ENCODE measurements at places on chromosomes 11 and 22.
A peak's percentile ranks its signal among the peaks of the same experiment; 100 is the strongest.

DNA sequence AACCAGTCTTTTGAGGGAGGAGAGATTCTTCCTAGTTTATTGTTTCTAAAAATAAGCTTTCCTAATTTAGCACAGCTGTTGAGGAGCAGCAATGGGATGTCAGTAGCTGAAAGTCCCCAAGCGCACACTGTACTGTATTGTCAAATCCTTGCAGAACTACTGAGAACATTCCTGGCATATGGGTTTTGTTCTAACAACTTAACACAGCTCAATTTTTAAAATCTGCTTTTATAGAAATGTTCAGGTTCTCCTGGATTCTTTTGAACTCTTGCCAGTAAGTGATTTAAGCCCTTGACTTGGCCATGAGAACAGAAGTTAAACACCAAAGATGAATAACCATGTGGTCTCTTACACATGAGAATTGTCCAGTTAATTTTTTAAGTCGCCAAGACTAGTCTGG, 218.6 kb downstream of the FAT3 start:
- no peak for DNase-seq

DNA sequence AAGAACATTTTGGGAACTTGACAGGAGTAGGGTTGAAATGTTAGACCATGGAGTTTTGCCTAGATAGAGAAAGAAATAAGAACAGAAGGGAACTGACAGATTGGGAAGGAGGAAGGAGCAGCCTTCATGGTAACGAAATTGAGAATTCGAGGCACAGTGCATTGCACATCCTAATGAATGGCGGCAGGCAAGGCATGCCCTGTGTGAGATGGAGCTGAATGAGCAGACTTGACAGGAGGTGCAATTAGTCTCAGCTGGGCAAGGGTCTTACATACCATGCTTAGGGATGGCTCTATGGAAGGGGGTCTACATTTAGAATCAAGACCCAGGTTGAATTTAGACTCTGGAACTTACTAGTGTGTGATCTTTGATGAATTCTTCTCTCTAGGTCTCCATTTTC, 25.0 kb upstream of the NTM start:
- DNase-seq, result no peak

- DNase-seq, result no peak
Observed at GRCh38 chr11:98177925-98178324, 842.8 kb upstream of the CNTN5 start.

DNA sequence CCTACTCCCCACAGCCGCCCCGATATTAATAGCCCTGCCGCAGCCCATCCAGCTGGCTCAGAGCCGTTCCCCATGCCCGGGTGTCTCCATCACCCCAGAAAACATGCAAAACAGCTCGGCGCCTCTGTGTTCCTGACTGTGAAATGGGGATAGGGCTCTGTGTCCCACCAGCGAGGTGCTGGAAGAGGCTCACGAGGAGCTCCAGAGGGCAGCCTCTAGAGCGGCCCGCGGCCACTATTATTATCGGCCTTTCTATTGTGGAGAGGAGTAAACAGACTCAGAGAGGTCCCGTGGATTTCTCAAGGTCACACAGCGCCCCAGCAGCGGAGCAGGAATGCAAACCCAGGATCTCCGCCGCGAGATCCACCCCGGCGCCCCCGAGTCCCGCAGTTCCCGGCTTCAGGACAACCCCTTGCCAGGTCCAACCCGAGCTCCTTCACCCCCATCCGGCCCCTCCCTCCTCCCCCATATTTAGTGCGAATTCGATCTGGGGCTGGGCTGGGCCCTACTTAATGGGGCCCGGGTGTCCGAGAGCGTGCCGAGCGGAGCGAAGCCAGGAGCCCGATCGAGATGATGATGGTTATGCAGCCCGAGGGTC, at the start of gene ACTN3:
Gene ACTN3 (plus strand): TSS at position 536 of the 598 bp plus-strand sequence. CDS start 35 bp downstream, at position 571.
- DNase-seq, result no peak

GRCh38 chr11:67607507-67607906, 771 bp downstream of the NDUFV1 start:
- no peak for DNase-seq

GRCh38 chr11:36367806-36368680, 72.0 kb downstream of the PRR5L start:
- DNase-seq, result no peak

DNA sequence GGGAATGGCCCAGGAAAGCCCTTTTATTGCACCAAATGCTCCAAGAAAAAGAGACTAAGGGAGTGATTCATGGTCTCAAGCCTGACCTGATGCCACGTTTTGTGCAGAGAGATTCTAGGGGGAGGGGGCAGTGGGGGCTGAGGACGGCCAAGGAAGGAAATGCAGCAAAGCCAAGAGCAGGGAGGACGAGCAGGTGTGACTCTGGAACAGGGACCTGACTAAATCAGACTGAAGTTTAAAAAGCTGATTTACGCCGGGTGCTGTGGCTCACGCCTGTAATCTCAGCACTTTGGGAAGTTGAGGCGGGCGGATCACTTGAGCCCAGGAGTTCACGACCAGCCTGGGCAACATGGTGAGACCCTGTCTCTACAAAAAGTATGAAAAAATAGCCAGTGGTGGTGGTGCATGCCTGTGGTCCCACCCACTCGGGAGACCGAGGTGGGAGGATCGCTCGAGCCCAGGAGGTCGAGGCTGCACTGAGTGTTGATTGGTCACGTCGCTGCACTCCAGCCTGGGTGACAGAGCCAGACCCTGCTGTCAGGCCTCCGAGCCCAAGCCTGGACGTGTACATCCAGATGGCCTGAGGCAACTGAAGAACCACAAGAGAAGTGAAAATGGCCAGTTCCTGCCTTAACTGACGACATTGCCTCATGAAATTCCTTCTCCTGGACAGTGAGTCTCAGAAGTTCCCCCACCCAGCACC, 10.8 kb upstream of the IFITM3 start:
- DNase-seq, result no peak

GRCh38 chr11:75240311-75241035, at the start of gene TPBGL:
Gene TPBGL, plus strand, starts transcription at chr11:75240774. Its CDS starts 276 bp downstream, at chr11:75241050.
- no peak for DNase-seq

DNA sequence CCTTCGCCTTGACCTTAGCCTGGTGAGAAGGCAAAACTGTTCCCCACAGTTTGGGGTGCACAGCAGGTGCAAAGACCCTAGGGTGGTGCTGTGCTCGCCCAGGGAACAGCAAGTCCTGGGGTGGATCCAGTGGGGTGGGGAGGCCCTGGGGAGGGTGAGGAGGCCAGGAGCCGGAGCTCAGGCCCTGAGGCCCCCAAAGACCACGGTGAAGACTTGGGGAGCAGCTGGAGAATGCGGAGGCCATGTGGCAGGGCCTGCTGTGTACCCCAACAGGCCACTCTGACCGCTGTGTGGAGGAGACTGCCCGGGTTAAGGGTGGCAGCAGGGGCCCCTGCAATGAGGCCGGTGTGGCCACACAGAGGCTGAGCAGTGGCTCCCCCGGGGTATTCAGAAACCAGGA, 101.1 kb upstream of the RTL6 start:
- no peak for DNase-seq

GRCh38 chr11:80417681-80418080, 976.9 kb upstream of the TENM4 start:
- no peak for DNase-seq

GRCh38 chr11:2940147-2940920, 11.1 kb upstream of the PHLDA2 start:
- DNase-seq, result no peak

- DNase-seq, result no peak
Observed at GRCh38 chr11:7589861-7590260, 76.1 kb downstream of the PPFIBP2 start.

- DNase-seq, result no peak
Observed at GRCh38 chr22:20524004-20524481, 16.6 kb downstream of the MED15 start.

DNA sequence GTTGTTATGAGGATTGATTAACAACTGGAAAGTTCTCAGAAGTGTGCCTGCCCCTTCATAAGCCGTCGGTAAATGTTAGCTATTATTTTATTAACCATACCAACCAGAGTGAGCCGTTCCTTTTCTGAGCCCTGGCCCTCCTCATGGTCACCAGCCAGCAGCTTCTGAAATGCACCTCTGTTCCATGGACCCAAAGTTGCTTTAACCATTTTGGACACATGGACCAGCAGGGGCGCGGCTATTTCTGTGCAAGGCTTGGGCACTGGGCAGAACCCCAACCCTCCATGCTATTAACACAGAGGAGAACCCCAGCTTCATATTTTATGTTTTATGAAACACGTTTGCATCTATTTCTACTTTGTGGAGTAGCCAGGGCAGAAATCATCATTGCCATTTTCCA, 18.6 kb upstream of the SCGB1A1 start:
- peak; percentile 2 for DNase-seq

- DNase-seq, result no peak
Observed at GRCh38 chr11:46659908-46660307, 40.5 kb downstream of the ARHGAP1 start.

GRCh38 chr11:70786021-70786665, 387.8 kb downstream of the CTTN start:
- DNase-seq, result no peak

GRCh38 chr11:115922876-115923275, 418.7 kb upstream of the CADM1 start:
- no peak for DNase-seq

GRCh38 chr11:73198677-73199076, 19.4 kb upstream of the P2RY2 start:
- DNase-seq, result no peak

DNA sequence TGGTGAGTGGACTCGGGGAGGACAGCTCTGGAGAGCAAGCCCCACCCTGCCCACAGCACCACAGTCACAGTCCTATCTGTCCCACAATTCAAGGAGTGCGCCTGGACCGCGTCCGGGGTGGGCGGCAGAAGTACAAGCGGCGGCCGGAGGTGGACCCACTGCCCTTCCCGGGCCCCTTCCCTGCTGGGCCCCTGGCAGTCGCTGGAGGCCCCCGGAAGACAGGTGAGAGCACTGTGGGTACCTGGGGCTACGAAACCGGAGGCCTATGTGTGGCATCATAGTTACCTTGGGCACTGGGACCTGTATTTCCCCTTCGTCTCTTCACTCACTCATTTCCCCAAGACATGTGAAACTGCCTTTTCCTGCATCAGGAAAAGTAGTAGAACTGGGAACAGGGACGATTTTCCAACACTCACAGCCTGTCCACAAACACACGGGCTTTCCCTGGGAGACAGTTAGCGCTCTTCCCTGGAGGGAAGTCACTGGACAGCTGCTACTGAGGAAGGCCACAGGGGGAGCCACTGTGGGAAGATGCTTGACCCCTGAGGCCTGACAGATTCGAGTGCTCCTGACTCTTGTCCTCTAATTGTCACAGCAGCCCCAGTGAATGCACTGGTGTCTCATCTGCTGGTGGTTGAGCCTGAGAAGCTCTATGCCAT, 3.1 kb downstream of the TRMT112 start:
- DNase-seq, result no peak

DNA sequence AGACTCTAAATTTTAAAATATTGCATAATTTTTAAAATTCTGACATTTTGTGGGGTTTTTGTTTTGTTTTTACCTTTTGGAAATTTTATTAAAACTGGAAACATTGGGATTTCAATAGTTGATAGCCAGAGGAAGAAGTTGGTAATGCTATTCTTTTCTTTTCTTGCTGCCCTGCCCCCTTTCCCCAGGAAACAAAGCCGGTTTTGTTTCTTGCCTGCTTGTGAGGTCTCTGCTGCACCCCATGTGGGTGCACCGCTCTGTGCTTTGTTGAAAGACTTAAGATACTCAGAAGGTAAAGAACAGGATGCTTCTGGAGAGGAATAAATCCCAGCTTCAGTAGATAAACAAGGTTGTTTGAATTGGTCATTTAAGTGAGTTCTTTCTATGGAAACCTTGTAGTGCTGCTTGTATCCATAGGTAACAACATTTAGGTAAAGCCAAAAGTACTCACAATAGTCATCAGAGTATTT, 87.5 kb downstream of the YAP1 start:
- no peak for DNase-seq

- DNase-seq, result no peak
Observed at GRCh38 chr11:97109078-97109477, 719.3 kb downstream of the JRKL start.

DNA sequence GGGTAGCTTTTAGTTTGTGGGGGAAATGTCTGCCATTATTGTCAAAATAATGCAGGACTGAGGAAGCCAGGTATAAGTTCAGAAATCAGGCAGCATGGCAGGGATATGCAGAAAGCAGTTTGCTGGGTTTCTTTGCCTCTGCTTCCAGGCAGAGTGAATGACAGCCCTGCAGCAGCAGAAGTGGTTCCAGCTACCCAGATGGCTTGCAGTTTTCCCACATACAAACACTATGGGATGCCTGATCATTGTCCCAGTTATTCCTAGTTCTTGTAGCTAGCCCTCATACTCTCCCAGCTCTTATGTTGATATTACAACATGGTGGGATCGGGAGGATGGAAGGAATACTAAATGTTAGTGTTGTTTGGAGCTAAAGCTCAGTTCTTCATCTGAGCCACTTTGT, 2.8 kb upstream of the DIXDC1 start:
- DNase-seq, result no peak

GRCh38 chr11:83072350-83073242, 899 bp upstream of the RAB30 start:
- DNase-seq, result no peak

DNA sequence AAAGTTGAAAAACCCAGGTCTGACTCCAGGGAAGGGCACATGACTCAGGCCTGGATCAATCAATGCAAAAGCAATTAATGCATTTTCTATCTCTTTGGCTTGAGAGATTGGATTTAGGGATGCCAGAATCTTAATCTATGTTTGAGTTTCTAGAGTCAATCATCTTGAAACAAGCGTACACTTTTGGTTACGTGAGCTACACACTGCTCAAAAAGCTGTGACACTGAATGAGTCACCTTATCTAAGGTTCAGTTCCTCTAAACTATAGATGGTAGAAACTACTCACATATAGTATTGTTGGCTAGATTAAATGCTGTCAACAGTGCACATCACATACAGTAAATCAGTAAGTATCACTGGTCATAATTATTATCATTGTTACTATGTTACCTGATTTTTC, 24.2 kb downstream of the MRE11 start:
- DNase-seq, result no peak

DNA sequence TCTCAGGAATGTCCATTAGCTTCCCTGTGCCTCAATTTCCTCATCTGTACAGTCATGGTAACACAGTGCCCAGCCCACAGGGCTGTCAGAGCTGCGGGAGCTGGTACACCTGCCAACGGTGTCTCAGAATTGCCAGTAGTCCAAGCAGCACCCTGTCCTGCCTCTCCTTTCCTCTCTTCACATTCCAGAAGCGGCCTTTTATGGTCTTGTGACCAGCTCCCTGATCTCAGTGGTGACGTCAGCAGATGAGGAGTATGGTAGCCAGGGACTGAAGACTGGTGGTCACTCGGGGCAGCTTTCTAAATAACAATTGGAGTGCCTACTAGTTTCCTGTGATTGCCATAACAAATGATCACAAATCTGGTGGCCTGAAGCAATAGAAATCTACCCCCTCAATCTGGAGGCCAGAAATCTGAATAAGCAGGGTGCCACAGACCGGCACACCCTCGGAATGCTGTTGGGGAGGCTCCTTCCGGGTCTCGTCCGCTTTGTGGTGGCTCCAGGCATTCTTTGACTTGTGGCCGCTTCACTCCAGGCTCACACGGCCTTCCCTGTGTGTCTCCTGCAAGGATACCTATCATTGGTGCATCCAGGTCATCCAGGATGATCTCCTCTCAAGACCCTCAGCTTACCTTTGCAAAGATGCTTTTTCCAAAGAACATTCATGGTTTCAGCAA, 2.1 kb downstream of the FADD start:
- DNase-seq, result no peak

GRCh38 chr11:31690041-31690440, 121.1 kb downstream of the PAX6 start:
- DNase-seq, result no peak

GRCh38 chr11:33692013-33692504, 8.6 kb downstream of the C11orf91 start:
- DNase-seq, result no peak

GRCh38 chr11:30174265-30175020, 56.4 kb upstream of the FSHB start:
- DNase-seq, result no peak

All from 8988T (cell line).